ENCODE measurements at places on chromosomes 11 and 22. TPM values are rescaled to one million over a fixed set of nuclear protein-coding genes. Genes with fewer than 3 reads are reported as not detected.

The SYT9 gene
- 0.97 TPM for total RNA-seq

The GGTLC2 gene
- not detected for total RNA-seq

The SLC36A4 gene
- 10.1 TPM for total RNA-seq

The NXPE2 gene
- total RNA-seq: not detected

The LINC01488 gene
- total RNA-seq: not detected

The RGL4 gene
- not detected for total RNA-seq

The SMTNL1 gene
- total RNA-seq: not detected

The NELL1 gene
- not detected for total RNA-seq

The LRRC10B gene
- not detected for total RNA-seq

The LPXN gene
- 2.9 TPM for total RNA-seq

The GUCD1 gene
- total RNA-seq: 130 TPM

The SHISAL1 gene
- total RNA-seq: not detected

The GRAMD4 gene
- 25.5 TPM for total RNA-seq

The C11orf97 gene
- total RNA-seq: not detected

The LIN7C gene
- 68.8 TPM for total RNA-seq

The TSPAN32 gene
- not detected for total RNA-seq

The GLYAT gene
- total RNA-seq: not detected

The BTBD18 gene
- not detected for total RNA-seq

The CNIH2 gene
- not detected for total RNA-seq

The CALCA gene
- total RNA-seq: not detected

The KRTAP5-2 gene
- total RNA-seq: not detected

The PGR gene
- under 0.01 TPM for total RNA-seq

The C11orf21 gene
- total RNA-seq: not detected

The MRPL11 gene
- total RNA-seq: 55.9 TPM

The KCNK4 gene
- total RNA-seq: under 0.01 TPM

The PIK3IP1 gene
- total RNA-seq: 8.1 TPM

The PHRF1 gene
- 26.0 TPM for total RNA-seq

The TMEM151A gene
- total RNA-seq: not detected

The NLRP14 gene
- total RNA-seq: 0.15 TPM

The BTG4 gene
- not detected for total RNA-seq

The SLC25A18 gene
- total RNA-seq: not detected

The NNMT gene
- 588 TPM for total RNA-seq

The OR52A1 gene
- not detected for total RNA-seq

The GGT1 gene
- 0.30 TPM for total RNA-seq

The OR51B4 gene
- total RNA-seq: not detected

The OR52E8 gene
- total RNA-seq: not detected

The CYB5R2 gene
- total RNA-seq: 4.9 TPM

The IGF2 gene
- total RNA-seq: 1.5 TPM

The TMA7B gene
- not detected for total RNA-seq

The IGSF9B gene
- total RNA-seq: 0.91 TPM

The ASCL2 gene
- total RNA-seq: not detected

The CLCF1 gene
- total RNA-seq: 0.61 TPM

The RBM4 gene
- 149 TPM for total RNA-seq

The UBQLN3 gene
- total RNA-seq: not detected

The KCNJ1 gene
- total RNA-seq: not detected

The OR51B2 gene
- total RNA-seq: not detected

The SEPTIN3 gene
- not detected for total RNA-seq

The ZNF70 gene
- total RNA-seq: 1.9 TPM

The TRIM29 gene
- total RNA-seq: not detected

The API5 gene
- 112 TPM for total RNA-seq

The ATM gene
- total RNA-seq: 103 TPM

The SLC6A5 gene
- not detected for total RNA-seq
